ENCODE measurements at places on chromosomes 6 and 20.
A peak's percentile ranks its signal among the peaks of the same experiment; 100 is the strongest.

- DNase-seq: no peak
These were observed 408.4 kb upstream of the CHD6 start for GRCh38 chr20:42026599-42026998.

GRCh38 chr20:12775041-12775440 is 233.7 kb upstream of the SPTLC3 start:
- no peak for DNase-seq

DNA sequence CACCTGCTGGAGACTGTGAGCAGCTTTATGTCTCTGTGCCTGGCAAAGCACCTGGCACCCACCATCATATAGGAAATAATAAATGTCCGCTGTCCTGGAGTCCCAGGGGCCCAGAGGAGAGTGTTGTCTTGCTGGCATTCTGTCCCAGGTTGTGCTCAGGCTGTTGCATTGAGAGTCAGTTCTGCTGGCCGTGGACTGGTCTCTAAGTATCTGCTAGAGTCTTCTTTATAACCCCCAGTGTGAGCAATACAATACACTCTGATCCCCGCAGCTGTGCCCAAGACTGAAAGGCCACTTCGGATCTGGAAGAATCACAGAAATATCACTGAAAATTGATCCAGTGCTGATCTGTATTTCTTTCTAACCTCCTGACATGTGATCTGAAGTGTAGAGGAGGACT is 38.3 kb upstream of the HINT3 start:
- DNase-seq: no peak

DNA sequence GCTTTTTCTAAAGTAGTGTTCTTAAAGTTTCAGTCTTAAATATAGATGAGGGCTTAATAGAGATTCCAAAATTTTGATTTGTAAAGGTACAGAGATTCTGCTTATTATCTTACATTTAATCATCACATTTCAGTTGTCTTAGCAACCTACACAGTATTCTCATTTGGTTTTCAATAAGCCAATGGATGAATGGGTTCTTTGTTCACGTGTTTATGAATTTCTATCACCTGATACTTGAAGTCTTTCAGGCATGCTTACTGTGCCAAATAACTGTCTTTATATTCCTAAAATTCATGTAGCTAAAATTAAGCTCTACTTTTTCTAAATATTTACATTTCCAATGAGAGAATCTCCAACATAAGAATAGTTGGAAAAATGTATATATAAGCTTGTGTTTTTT is 152.7 kb downstream of the EYA4 start:
- DNase-seq: no peak

DNA sequence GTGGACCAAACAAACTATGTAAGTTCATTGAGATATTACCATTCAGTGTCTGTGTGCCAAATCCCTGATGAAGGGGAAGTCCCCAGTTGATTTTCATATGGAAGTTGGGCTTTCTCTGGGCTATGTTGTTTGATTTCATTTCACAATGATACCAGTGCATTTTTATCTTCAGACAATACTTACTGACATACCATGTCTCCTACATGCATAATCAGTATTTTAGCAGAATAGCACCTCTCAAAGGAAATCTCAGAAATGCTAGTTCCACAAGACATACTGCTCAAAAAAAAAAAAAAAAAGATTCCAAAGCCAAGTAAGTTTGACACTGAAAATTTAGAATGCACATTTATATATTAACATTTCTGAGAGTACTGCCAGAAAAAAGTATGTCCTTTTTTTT is 168.8 kb upstream of the RNF217 start:
- DNase-seq: no peak

DNA sequence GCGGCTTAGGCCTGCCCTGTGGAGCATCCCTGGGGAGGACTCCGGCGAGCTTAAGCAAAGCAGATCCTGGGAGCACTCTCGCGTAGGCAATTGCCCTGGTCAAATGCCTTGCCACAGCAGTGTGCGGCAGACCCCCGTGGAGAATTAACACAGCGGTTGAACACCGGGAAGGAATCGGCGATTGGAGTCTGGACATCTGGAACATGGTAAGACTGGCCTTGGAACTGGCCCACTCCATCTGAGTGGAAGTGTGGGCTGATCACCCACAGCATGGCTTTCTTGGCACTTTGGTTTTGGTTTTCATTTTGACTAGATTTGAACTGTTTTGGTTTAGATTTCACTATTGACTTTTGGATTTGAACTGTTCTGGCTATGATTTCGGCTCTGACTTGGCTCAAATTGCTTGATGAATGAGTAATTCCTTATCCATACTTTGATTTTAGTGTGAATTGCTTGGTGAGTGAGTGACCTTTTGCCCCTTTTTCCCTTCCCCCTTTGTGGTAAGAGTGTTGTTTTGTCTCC is 300.7 kb downstream of the RNGTT start:
- no peak for DNase-seq

- no peak for DNase-seq
These were observed 4.7 kb downstream of the MLIP start for GRCh38 chr6:54115966-54116365.

DNA sequence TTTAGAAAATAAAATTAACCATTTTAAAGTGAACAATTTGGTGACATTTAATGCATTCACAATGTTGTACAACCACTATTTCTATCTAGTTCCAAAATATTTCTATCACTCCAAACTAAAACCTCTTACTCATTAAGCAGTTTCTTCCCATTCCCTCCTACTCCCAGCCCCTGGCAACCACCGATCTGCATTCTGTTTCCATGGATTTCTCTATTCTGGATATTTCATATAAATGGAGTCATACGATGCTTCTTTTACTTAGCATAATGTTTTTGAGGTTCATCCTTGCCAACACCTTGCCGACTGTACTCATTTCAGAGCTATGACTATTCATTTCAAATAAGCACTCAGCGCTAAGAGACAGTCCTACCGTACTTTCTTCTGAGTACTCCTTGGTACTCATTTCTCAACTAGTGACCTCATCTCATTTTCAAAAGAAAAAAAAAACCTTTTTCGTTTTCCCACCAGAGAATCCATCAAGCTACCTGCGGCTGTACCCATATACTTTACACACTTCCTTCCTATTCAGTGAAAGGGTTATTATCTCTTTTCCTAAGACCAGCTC is 259.2 kb downstream of the UTRN start:
- DNase-seq: peak; percentile 31

- DNase-seq: no peak
These were observed 1.5 kb upstream of the TPBG start for GRCh38 chr6:82362144-82362543.

GRCh38 chr6:24858177-24858653 is 59.5 kb upstream of the ARMH2 start:
- DNase-seq: no peak

- DNase-seq: no peak
These were observed 111.9 kb downstream of the SCML4 start for GRCh38 chr6:107712237-107712664.

GRCh38 chr6:41284726-41285125 is 1.8 kb downstream of the TREM1 start:
- no peak for DNase-seq

DNA sequence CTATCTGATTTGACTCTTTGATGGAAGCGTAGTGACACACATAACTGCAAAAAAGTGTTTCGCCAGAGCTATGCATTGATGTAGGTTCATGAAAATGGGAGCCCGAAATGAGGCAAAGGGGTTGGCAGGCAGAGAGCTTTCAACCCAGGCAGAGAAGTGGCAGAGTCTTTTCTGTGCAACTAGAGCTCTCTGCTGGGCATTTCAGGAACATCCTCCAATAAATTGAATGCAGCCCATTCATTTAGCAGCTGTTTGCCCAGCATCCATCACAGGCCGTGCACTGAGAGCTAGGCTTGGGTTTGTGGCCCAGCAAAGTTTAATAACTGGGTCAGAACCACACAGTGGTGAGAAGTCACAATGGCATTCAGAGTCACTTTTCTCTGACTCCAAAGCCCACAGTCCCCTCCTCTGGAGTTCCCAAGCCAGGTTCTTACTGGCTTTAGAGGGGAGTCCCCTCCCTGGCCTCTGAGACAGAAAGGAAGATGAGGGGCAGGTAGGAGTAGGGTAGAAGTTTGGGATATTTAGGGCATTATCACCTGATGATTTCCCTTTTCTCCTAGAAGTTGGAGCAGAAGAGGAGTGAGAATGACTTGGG is 31.8 kb upstream of the ELMO2 start:
- DNase-seq: peak; percentile 6

- DNase-seq: no peak
These were observed 113.9 kb downstream of the GMPR start for GRCh38 chr6:16352258-16352635.

- DNase-seq: no peak
These were observed 18.0 kb downstream of the CDH26 start for GRCh38 chr20:59976156-59976782.

GRCh38 chr6:166830891-166831363 is 125.4 kb downstream of the RNASET2 start:
- no peak for DNase-seq

GRCh38 chr20:35918021-35918420 is 36.3 kb downstream of the SCAND1 start:
- no peak for DNase-seq

GRCh38 chr6:122059918-122060317 is 339.5 kb upstream of the HSF2 start:
- DNase-seq: no peak

- peak; percentile 27 for DNase-seq
These were observed 754 bp downstream of the RPS10 start for GRCh38 chr6:34425132-34425497.

- no peak for DNase-seq
These were observed 34.0 kb upstream of the THBS2 start for GRCh38 chr6:169287675-169288074.

- peak; percentile 70 for DNase-seq
These were observed 29.7 kb downstream of the RREB1 start for GRCh38 chr6:7137335-7138045.

- no peak for DNase-seq
These were observed 15.7 kb downstream of the ABRACL start for GRCh38 chr6:139044250-139044649.

GRCh38 chr6:73766040-73766439 is 70.0 kb downstream of the CD109 start:
- DNase-seq: no peak

DNA sequence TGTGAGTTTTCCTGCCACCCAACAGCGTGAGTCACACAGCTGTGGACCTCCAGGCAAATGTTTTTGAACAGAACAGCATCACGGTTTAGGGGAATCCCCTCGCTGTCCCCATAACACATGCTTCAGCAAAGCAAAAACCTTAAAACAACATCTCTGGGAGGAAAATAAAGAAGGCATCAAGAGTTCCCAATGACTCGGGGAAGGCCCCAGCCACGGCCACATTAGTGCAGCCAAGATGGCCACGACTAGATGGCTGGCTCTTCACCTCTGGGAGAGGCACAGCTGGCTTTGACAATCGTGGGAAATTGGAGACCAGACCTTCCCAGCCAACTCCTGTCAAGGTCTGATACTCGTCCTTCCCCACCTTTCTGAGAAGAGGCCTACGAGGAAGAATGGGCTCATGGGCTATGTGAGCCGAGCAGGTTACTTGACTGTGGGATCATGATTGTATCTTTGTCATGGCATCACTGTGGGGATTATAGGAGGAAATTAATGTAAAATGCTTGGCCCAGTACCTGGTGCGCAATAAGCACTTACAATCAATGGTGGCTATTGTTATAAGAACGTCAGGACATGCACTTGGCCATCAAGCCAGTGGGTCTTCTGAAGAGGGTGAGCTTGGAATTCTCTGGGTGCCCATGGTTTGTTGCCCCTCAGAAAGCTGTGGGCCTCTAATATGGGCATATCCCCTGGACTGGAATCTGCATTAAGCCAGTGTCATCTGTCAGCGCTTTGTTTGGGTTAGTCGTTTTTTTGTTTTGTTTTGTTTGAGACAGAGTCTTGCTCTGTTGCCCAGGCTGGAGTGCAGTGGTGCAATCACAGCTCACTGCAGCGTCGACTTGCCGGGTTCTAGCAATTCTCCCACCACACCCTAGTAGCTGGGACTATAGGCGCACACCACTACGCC is 43.6 kb downstream of the FGD2 start:
- DNase-seq: peak; percentile 80

- DNase-seq: no peak
These were observed 684.1 kb upstream of the NRSN1 start for GRCh38 chr6:23441808-23442461.

DNA sequence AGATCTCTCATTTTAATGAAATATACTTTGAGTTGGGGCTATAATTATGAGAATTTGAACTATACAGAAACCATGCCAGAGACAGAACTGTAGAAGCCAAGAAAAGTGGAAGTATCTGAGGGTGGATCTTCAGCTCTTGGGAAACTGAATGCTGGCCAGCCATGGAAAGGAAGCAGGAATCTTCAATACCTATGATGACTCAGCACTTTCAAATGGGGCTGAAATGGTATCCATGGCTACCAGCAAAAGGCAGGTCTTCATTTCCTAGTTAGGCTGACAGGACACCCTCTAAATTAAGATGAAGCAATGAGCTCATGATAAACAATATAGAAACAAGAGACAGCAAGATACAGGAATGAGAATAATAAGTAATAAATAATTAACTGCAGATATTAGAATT is 171.3 kb downstream of the COL21A1 start:
- DNase-seq: no peak

GRCh38 chr6:153424719-153425400 is 293.8 kb upstream of the RGS17 start:
- no peak for DNase-seq

GRCh38 chr6:33080127-33081089 is 4.6 kb downstream of the HLA-DPB1 start:
- DNase-seq: no peak

DNA sequence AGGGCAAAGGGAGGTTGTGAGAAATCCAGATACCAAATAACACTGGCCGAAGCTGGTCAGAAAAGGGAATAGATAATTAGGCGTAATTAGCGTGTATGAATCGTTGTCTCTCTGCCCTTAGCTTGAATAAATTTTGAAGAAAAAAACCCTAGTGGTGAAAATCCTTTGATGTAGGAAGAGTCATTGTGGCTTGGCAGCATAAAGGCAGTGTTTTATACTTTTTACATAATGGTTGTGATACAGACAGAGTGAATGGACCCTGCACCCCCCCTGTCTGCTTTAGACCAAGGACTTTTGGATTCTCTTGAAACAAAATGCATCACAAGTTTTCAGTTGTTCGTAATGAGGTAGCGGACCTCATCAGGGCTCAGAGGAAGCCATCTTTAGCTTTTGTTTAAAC is 126.5 kb downstream of the AFG1L start:
- no peak for DNase-seq

DNA sequence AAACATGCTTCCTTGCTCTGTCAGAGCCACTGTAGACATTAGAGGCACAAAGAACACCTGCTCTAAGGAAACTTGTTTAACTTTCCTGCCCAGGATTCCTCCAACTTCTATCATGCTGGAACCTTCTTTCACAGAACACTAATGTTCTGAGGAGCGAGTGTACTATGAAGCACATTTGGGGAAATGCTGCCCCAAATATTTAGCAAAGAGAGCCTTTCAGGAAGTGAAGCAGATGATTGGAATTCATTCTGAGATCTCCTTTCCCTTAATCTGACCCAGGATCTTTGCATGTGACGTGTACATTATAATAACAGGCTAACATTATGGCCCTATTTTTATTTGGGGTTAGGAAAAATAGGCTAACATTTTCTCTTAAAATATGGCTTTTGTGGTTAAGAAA is 21.0 kb upstream of the FYN start:
- no peak for DNase-seq
